Right lung (tissue), 10 donors: ENCODE measurements at places on chromosomes 1 and 21.

DNA sequence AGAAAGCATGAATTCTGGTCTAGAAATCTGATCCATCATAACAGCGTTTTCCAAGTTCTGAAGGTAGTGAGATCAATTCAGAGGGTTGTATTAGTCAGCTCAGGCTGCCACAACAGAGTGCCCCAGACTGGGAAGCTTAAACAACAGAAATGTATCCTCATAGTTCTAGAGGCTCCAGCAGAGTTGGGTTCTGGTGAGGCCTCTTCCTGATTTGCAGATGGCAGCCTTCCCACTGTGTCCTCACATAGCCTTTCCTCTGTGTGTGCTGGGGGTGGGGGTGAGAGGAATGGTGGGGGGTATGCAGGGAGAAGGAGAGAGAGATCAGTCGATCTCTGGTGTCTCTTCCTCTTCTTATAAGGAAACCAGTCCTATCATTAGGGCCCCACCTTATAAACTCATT lies 15.1 kb downstream of the ZBTB8B start:
- DNase-seq: no peak

DNA sequence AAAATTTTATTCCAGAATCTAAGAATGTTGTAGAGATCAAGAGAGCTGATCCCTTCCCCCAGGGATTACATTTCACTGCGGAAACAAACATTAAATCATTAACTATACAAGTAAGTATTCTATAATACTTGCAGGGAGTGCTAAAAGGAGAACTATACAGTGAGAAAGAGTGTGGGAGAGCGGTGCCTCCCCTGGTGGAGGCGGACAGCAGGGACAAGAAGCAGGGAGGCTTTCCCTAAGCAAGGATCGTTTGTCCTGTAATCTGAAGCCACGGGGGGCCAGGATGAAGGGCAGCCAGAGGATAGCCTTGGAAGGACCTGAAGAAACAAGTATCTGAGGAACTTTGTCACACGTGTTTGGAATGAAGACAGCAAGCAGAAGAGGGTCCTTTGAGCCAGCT lies 40.1 kb downstream of the SLC9C2 start:
- DNase-seq: no peak

DNA sequence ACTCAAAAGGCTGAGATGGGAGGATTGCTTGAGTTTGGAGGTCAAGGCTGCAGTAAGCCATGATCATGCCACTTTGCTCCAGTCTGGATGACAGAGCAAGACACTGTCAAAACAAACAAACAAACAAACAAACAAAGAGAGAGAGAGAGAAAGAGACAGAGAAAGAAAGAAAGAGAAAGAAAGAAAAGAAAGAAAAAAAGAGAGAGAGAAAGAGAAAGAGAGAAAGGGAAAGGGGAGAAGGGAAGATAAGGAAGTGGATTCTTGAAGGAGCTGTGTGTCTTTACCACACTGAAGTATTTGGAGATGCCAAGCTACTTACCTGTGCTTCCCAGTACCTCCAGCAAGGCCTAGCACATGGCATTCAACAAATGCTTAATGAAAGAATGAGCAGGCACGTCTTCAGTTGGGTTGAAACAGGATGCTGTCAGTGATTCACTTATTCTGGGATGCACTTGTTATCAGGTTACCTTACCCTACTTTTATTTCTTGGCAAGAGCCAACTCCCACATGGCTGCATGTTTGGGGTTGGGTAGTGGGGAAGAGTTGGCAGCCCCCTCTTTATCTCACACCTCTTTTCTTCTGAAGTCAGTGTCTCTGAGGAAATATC lies 28.8 kb downstream of the CD101 start:
- DNase-seq: no peak

DNA sequence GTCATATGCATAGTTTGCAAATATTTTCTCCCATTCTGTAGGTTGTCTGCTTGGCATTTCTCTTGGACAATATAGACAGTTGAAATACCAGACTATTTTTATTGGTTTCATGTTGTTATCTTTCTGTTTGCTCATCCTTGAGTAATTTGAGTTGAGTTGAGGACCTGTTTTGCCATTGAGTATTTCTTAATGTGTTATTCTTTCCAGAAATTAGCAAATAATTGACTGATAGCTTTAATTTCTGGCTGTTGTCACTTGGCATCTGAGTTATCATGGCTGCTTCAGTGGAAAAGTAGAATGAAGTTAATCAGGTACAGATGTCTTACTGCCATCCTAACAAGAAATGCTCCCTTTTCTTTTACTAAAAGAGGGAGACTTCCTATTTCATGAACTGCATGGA lies 264.8 kb upstream of the DUSP10 start:
- no peak for DNase-seq

- no peak for DNase-seq
These were observed 93.9 kb upstream of the ADGRL4 start for GRCh38 chr1:79100385-79100784.

- DNase-seq: no peak
These were observed 13.8 kb downstream of the TP53BP2 start for GRCh38 chr1:223831755-223832636.

DNA sequence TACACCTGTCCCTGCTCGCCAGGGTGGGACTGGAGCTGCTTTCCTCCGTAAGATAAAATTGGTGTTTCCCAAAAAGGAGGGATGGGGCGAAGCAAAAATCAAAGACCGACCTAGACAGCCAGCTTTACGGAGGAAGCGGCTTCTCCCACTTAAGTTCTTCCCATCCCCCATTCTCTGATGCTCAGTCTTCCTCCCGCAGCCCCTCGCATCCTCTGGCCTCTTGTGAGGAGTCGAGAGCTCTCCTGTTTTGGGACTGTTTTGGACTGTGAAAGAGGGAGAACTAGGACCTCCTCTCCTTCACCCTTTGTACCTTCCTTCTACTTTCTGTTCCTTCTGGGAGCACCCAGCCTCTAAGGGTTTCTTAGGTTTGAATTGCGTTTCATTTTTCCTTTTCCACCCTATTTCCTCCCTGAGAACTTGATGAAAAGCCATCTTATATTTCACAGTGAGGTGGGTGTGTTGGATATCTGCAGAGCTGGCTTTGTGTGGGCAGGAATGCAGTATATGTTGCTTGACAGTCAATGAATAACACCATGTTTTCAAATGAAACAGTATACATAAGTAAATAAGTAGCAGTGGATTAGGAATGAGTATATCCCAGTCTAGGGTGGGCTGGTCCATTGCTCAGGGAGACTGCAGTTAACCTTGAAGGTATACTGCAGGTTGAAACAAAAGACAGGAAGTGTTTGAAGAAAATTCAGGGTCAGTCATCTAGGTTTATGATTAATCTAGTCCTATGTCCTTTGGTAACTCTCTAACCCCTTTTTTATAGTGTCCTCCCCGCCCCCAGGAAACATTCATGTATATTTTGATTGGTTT lies 848 bp downstream of the CTTNBP2NL start:
- no peak for DNase-seq

- DNase-seq: no peak
These were observed 114.0 kb downstream of the NBPF12 start for GRCh38 chr1:147052143-147052542.

GRCh38 chr1:92992054-92992453 lies 30.8 kb upstream of the DIPK1A start:
- DNase-seq: no peak

GRCh38 chr1:32216566-32216965 lies 5.6 kb downstream of the TMEM234 start:
- no peak for DNase-seq

GRCh38 chr1:39082811-39083576 lies 56.8 kb downstream of the NDUFS5 start:
- no peak for DNase-seq

- no peak for DNase-seq
These were observed 34.1 kb downstream of the RAP1A start for GRCh38 chr1:111653709-111654108.
